ENCODE measurements at places on chromosomes 11 and 22. TPM values are rescaled to one million over a fixed set of nuclear protein-coding genes. Genes with fewer than 3 reads are reported as not detected.
A peak's percentile ranks its signal among the peaks of the same experiment; 100 is the strongest.

The KRTAP5-9 gene
- total RNA-seq = 0.90 TPM

The TSPAN32 gene
- not detected for total RNA-seq

The RIN1 gene
- 3.3 TPM for total RNA-seq

The KIAA1671 gene
- 32.2 TPM for total RNA-seq

The RAB36 gene
- 2.9 TPM for total RNA-seq

The VWCE gene
- total RNA-seq = 7.2 TPM

The FAM83F gene
- total RNA-seq = 33.5 TPM

The CYTH4 gene
- total RNA-seq = not detected

DNA sequence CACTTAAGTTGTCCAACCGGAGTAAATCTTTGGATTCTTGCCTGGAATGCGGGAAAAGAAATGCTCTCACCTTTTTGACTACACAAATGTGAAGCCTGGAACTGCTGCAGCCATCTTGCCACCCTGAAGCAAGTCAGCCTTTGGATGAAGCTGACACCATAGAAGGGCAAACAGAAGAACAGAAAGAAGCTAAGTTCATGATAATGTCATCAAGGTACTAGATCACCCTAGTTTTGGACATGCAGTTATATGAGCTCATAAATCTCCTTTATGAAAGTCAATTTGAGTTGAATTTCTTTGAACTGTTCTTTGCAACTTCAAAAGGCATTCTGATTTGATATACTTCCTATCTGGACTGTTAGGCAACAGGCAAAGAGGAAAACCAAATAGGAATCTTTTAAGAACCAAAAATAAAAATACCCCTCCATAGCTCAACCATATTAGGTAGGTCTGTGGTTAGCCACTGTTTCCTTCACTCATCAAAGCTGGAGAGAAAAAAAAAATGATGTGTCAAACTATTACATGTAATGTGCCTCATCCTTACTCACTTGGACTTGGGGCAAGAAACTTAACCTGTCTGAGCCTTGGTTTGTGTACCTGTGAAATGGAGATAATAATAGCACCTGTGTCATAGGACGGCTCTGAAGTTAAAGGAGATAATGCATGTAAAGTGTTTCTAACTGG, 91.9 kb downstream of the WT1 start:
- no peak for DNase-seq

GRCh38 chr11:92711926-92712325, 257.5 kb upstream of the MTNR1B start:
- no peak for DNase-seq

- no peak for DNase-seq
These were observed 37.1 kb upstream of the TXNRD2 start for GRCh38 chr22:19978748-19979147.

DNA sequence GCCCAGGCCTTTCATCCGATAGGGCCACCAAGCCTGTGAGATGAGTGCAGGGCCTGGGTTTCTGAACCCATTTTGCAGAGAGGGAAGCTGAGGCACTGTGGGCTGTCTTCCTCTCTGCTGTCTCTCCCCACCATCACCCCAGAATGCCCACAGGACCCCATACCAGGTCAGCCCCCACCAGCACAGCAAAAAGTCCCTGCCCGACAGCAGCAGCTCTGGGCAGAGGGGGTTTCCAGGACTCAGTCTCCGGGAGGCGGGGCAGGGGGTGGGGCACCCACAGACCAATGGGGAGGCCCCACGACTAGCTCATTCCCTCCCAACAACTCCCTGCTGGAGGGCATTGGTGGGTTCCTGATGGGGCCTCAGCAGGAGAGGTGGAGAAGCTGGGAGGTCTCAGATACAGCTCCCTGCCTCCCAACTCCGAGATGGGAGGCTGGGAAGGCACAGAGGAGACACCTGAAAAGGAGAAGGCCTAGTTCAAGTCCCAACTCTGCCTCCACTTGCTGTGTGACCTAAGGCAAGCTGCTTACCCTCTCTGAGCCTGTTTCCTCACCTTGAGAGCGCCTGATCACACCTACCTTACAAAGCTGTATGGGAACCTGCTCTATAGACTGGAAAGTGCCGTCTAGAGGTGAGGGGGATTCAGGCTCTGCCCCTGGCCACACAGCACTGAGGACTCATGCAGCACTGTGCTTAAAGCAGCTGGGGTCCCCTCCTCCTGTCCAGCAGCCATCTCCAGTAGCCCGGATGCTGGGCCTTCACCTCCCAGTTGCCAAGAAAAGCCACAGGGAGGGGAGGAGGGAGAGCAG, 3.5 kb downstream of the CBX7 start:
- peak; percentile 86 for DNase-seq

DNA sequence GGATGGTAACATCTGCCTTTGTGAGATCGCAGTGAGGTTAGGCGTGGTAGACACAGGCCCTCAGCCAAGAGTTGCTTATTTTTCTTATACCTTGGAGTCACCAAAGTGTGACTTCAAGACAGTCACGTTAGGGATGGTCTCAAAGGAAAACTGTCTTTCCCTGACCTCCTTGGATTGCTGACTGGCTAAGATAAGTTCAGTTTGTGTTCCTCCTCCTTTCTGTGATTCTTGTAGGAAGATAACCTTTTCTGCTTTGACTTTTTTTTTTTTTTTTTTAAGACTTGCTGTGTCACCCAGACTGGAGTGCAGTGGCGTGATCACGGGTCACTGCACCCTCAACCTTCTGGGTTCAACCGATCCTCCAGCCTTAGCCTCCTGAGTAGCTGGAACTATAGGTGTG, 23.1 kb downstream of the TAB1 start:
- no peak for DNase-seq

GRCh38 chr22:46070215-46070802, 80.0 kb upstream of the PPARA start:
- peak; percentile 81 for DNase-seq

- no peak for DNase-seq
These were observed 75.4 kb downstream of the ME3 start for GRCh38 chr11:86596861-86597586.

- DNase-seq = no peak
These were observed 263.7 kb downstream of the NELL1 start for GRCh38 chr11:20933086-20933485.

DNA sequence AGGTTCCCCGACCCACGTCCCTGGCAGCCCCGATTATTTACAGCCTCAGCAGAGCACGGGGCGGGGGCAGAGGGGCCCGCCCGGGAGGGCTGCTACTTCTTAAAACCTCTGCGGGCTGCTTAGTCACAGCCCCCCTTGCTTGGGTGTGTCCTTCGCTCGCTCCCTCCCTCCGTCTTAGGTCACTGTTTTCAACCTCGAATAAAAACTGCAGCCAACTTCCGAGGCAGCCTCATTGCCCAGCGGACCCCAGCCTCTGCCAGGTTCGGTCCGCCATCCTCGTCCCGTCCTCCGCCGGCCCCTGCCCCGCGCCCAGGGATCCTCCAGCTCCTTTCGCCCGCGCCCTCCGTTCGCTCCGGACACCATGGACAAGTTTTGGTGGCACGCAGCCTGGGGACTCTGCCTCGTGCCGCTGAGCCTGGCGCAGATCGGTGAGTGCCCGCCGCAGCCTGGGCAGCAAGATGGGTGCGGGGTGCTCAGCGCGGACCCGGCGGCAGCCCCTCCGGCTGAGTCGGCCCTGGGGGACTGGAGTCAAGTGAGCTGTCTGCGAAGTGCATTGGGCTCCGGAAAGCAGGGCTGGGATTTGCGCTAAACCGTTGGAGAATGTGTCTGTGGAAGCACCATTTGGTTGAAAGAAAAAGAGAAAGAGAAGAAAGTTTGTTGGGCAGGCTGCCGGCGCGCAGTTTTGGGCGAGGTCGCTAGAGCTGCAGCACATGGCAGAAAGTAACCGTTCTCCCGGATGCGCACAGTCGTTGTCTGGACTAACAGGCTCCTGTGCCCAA, at the start of gene CD44:
Gene CD44 (plus strand): TSS at position 229 of the 779 bp plus-strand sequence. CDS start 133 bp downstream, at position 362.
- DNase-seq = peak; percentile 83

DNA sequence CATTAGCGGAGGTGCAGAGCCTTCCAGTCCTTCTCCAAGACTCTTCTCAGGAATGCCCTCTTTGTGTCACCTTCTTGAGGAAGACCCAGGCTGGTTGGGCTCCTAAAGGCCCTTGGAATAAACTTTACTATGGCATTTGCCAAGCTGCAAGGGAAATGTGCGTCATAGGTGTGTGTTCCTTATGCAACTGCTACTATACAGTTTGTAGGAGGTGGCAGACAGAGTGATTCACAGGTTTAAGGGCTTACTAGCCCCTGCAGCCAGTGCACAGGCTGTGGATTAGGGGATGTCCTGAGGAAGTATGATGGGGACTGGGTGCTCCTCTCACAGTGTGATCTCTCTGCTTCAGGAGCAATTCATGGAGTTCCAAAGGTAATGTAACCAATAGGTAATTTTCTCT, 74.6 kb downstream of the TENM4 start:
- DNase-seq = peak; percentile 69
